ENCODE measurements at places on chromosomes 12 and 14.

DNA sequence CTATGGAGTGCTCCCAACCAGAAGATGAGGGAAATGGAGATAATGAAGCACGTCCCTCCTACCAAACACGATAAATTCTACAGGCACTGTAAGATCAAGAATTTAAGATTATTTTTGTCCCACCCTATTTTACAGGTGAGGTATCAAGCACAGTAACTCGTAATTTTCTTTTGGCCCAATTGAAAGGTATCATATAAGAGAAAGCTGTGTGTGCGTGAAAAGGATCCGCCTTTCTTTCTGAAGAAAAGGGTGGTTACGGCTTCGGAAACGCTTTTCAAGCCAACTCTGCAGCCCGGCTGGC is 733 bp upstream of the KLHDC2 start:
- DNase-seq, result no peak

GRCh38 chr12:85274315-85274651 is 5.7 kb upstream of the ALX1 start:
- DNase-seq, result no peak

- no peak for DNase-seq
Observed at GRCh38 chr12:52686756-52687487, 6.7 kb upstream of the KRT1 start.

DNA sequence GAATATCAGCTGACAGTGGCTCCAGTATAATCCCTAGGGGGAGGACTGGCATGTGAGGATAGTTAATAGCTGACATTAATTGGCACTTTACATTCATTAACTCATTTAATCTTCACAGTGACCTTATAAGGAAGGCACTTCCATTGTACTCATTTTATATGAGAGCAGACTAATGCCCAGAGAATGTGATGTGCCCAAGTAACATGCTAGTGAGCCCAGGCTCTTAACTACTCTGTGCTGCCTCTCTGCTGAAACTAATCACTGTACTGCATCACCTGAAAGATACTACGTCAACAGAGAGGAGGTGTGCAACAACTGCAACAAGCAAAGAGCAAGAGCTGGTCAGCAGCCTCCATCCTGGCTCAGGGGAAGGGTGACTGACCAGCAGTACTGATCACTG is 40.1 kb downstream of the GALNT4 start:
- no peak for DNase-seq

DNA sequence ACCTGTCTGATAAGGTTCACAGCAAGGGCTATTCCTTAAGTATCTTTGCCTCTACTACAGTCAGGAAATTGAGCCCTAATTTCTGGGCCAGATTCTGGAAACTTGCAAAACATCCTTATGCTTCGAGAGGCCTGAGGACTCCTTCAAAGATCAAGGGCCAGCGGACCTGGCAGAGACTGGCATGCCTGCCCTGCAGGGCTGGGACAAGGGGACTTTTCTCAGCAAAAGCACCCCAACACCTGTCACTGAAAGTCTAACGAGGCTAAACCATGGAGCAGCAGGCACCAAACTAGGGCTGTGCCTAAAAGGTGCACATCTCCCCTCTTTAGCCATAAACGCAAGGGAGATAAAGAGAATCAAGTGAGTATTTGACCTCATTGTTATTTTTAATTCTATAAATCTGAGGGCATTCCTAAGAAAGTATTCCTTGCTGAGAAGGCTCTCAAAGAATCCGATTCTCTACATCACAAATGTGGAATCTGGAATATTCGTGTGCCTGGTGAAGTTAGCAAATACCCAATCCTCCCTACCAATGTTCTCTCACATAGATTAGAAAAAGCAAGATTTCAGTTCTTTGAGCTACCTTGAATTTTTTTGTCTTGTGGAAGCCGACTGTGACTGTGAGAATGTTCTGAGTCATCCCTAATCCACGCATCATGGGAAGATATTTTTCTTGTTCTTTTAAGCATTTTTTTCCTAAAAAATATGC is 328.2 kb upstream of the NOVA1 start:
- DNase-seq, result no peak

- DNase-seq, result no peak
Observed at GRCh38 chr12:52160200-52160599, 31.6 kb downstream of the KRT80 start.

- no peak for DNase-seq
Observed at GRCh38 chr12:123717350-123717749, 5.2 kb downstream of the ATP6V0A2 start.

DNA sequence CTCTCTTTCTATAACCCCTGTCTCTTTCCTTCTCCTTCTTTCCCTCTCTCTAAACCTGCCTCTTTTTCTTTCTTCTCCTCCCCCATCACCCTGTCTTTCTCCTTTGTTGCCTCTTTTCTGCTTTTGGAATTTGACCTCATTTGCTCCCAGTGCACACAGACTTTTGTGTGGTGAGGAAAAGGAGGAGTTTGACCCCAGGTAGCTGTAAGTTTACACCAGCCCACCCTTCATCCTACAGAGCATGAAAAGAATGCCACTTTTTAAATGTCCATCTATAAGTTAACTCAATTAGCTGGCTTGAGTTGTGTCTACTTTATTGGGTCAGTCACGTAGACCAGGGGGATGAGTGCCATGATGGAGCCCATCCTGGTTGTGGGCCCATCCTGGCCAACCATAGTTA is 146.8 kb upstream of the SLC38A2 start:
- DNase-seq, result no peak

All from activated CD4-positive, alpha-beta T cell treated with anti-CD3 and anti-CD28 coated beads, Interleukin-2, amount 50 U/mL, for 16 hours (primary cell).